ENCODE measurements at places on chromosomes 2 and 18. TPM values are rescaled to one million over a fixed set of nuclear protein-coding genes. Genes with fewer than 3 reads are reported as not detected.

Gene CTAGE1
- total RNA-seq, result not detected

Gene TMEM169
- total RNA-seq, result 2.6 TPM

Gene RTKN
- 0.62 TPM for total RNA-seq

Gene MROH2A
- total RNA-seq, result not detected

Gene M1AP
- not detected for total RNA-seq

Gene TTN
- 11.6 TPM for total RNA-seq

Gene SP140
- 58.8 TPM for total RNA-seq

Gene HSBP1L1
- total RNA-seq, result 11.5 TPM

Gene KDSR
- total RNA-seq, result 56.6 TPM

Gene CHRND
- total RNA-seq, result not detected

Gene POMC
- total RNA-seq, result 5.0 TPM

Gene LYPD6B
- not detected for total RNA-seq

Gene SCN3A
- total RNA-seq, result not detected

Gene LYG2
- not detected for total RNA-seq

Gene DLGAP1
- not detected for total RNA-seq

Gene POU3F3
- total RNA-seq, result not detected

Gene ARHGEF4
- 0.40 TPM for total RNA-seq

Gene FAM237A
- not detected for total RNA-seq

Gene SP3
- 105 TPM for total RNA-seq

Gene SLC4A5
- total RNA-seq, result 4.3 TPM

Gene POTEI
- total RNA-seq, result not detected

Gene PMS1
- total RNA-seq, result 26.7 TPM

Gene CNTNAP5
- not detected for total RNA-seq

Gene HOXD3
- not detected for total RNA-seq

Gene CPO
- total RNA-seq, result not detected

Gene SERPINB12
- total RNA-seq, result not detected

Gene DLX1
- total RNA-seq, result not detected

Gene PPP1R1C
- total RNA-seq, result not detected

Measured in activated CD4-positive, alpha-beta T cell treated with anti-CD3 and anti-CD28 coated beads, Interleukin-2, amount 10 ng/mL, durations not matched to agents 7 days and 5 days (primary cell).